Large intestine (tissue), 12 donors: ENCODE measurements at places on chromosomes 16 and 17. TPM values are rescaled to one million over a fixed set of nuclear protein-coding genes. Genes with fewer than 3 reads are reported as not detected.

- no peak for DNase-seq
Measured at GRCh38 chr17:15882058-15882720, 62.7 kb upstream of the ADORA2B start.

- DNase-seq, result no peak
Measured at GRCh38 chr16:22938647-22939046, 124.7 kb downstream of the HS3ST2 start.

DNA sequence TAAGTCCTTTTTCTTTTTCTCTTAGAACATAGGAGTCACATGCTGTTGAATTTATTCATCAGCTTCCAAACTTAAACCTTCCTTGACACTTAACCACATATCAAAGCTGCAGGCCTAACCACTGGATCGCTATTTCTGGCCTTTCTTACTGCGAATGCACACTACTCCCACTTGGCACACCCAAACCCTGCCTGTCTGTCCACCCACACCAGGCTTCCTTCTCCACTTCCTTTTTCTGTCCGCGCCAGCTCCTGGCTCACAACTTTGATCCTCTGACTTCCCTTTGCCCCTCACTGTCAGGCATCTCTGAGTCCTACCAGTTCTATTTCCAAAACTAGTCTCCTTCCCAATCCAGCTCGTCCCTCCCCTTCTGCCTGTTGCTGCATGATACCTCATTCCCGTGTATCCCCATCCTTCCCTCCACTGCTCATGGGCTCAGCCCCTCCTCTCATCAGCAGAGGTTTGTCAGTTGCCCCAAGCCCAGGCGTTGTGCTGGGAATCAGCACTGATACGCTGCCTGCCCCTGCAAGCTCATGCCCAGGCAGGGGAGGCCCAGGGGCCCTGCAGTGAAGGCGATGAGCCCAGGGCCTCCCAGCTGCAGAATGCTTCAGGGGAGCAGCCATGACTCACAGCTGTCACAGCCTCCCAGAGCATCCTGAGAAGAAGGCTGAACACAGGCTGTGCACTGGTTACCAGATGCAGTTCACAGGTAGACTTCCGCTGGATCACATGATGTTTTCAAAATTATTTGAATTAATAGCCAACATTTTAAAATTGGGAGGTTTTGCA is 179.8 kb downstream of the KATNIP start:
- DNase-seq, result no peak

PGP gene
- 11.7 TPM for polyA plus RNA-seq
